ENCODE measurements at places on chromosomes 6 and 20.

- DNase-seq = no peak
Observed at GRCh38 chr6:15654250-15654649, 8.6 kb downstream of the DTNBP1 start.

GRCh38 chr6:80942911-80943310 is 809.6 kb downstream of the TENT5A start:
- DNase-seq = no peak

DNA sequence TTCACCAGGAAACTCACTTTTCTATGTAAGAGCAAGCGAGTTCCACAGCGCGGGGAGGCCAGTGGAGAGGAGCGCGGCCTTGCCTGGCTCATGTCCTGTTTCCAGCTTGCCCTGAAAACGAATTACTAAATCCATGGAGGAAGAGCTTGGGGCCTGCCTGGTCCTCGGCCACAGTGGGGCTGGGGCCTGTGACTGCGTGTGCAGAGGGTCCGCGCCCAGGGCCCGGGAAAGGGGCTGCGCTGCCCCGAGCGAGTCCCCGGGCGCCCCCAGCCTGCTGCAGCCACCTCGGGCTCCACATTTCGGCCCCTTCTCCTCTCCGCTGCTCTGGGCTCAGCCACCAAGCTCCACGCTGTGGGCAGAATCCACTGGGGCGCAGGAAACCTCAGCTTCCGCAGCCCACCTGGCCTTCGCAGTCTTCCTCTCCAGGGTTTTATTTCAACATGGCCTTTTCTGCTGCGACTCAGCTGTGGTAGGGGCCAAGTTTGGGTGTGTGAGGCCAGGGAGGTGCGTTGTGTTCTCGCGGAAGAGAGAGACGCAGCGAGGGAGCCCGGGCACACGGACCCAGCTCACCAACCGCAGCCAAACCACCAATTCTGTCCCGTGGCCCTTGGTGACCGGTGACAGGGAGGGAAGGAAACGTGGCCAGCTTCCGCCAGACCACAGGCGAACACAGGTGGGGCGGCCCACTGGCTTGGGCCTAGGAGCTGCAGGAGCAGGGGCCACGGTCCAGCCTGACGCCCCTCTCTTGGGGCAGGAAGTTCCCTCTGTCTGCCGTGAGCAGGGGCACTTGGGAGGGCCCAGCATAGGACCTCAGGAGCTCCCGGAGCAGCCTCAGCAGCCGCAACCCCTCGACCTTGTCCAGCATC is 211.4 kb downstream of the ERMARD start:
- no peak for DNase-seq

GRCh38 chr20:49762940-49763766 is 49.5 kb upstream of the B4GALT5 start:
- DNase-seq = no peak

DNA sequence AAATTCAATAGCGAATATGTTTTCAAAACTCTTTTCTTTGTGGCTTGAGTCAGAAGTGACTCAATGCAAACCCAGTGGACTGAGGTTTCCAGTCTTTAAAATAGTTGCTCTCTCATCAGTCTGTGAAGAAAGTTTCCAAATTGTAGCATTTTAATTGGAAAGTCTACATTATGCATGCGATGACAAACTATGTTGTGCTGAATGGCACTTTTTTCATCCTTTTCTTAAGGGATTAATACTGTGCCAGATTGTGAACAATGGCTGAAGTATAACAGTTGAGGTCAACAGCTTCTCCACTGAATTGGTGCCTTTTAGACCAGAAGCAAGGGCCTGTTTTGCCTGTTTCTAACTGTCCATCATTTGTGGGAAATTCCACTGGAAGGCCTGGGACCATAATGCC is 377.1 kb downstream of the BTBD9 start:
- no peak for DNase-seq

DNA sequence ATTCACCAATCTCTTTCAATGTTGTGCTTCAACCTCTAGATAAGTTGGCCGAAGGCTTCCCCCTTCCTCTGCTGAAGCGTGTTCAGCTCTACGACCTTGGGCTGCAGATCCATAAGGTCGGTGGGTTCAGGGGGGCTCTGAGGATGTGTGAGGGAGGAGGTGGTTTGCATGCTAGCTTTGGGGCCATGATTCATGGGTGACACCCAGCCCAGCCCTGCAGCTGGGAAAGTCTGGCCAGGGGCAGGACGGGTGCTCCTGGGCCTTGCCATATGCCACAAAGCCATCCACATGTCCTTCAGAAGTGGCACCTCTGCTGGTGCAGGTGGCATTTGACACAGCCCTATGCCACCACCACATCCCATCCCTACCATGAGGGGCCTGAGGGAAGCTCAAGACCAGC is 27.6 kb downstream of the LBP start:
- DNase-seq = no peak

GRCh38 chr6:118890997-118891790 is 2.8 kb upstream of the ASF1A start:
- no peak for DNase-seq

- no peak for DNase-seq
Observed at GRCh38 chr6:131825946-131826345, 18.1 kb downstream of the ENPP1 start.

- DNase-seq = no peak
Observed at GRCh38 chr6:139713424-139713823, 339.0 kb upstream of the CITED2 start.

- DNase-seq = no peak
Observed at GRCh38 chr6:167829513-167829912, 2.8 kb downstream of the AFDN start.

DNA sequence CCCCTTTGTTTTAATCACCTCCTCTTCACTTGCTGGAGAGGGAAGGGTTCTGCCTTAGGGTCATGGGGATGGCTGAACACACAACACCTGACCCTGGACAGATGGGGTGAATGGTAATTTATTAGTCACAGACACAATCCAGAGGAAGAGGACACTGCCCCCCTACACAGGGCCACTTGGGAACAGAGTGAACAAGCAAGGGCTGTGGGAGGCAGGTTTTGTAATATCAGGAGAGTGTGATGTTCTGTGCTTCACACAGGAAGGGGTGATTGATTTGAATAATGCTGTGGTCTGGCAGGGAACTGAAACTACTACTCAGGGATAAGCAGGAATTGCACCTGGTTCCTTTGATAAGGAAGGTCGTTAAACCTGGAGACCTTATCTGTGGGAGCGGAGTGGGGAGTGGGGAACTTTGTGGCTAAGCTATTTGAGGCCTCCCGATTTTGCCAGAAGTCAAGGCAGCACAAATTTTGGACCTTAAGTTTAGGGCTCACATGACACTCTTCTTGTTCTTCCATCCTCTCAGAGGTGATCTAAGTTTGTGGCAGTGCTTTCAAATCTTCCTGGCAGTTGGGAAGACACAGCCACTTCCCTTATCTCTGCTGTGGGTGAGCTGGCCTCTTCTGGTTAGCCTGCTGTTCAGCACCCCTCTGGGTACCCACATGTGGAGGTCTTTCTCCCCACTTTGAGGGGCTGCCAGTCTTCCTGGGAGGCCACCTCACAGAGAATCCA is 77.8 kb downstream of the CD164 start:
- DNase-seq = no peak

GRCh38 chr6:137861550-137862337 is 5.3 kb upstream of the TNFAIP3 start:
- no peak for DNase-seq

DNA sequence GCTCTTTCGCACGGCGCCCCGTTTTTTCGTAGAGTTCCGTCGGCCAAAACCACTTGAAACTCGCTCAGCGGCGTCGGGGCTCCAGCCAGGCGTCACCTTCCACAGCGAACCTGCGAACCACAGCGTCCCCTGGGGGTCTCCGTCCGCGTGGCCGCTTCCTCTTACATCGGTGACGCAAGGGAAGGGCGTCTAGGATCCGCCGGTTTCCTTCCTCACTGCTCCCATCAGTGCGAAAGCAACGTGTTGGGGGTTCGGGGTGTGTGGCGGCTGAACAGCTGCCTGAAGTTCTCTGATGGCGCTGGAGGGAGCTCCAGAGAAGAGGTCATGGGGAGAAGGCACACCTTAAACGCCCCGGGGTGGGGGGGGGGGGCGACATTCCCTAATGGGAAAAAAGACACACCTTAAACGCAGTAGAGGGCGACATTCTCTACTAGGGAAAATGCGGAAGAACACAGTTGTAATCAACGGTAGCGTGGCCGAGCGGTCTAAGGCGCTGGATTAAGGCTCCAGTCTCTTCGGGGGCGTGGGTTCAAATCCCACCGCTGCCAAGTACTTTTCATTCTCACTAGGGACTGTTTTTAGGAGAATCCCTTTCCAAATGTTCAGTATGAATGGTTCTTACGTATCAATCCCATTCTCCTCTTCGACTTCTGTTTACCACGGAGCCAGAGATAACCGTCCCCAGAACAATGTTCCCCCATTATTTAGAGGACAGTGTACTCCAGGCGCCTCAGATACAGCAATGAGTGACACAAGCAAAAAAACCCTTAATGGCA is 16.4 kb downstream of the ZNF311 start:
- DNase-seq = peak; percentile 28

GRCh38 chr6:90440586-90441283 is 144.1 kb upstream of the BACH2 start:
- no peak for DNase-seq

- DNase-seq = no peak
Observed at GRCh38 chr20:21968486-21968885, 263.0 kb downstream of the PAX1 start.

DNA sequence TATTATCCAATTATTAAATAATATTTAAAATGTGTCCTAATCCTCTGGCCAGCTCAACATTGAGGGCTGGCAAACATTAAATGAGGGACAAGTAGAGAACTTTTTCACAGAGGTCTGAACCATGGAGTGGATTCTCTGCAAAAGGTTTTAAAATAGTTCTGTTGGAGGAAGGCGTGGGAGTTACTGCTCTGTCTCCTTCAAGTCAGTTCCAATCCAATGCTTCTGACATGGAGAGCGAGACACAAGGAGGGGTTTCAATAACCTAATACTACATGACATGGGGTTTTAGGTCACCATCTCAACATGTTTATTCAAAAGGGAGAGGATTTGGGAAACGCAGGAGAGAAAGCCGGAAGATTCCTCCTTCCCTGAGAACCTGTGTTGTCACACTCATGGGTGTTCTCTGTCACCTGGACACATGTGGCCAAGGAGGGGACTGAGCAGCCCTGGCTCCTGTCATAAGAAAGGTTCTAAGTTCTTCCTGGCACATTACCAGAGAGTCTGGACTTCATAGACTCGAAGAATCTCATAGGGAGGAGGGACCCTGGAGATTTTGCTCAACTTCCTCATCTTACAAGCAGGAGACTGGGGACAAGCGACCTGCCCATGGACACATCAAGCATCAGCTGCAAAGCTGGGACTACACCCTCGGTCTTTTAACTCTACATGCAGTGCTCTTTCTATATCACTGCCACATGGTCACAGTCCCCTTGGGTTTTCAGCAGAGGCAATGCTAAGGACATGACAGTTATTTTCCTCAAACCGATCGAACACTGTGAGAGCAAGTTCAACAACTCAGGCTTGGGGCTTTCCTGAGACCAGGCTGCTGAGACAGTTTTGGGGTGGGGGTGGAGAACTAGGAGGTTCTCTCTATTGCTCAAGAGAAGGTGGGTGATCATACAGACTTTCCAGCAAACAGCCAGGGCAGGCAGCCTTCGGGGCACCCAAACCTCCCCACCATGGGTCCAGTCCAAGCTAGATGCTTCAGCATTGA is 38.6 kb downstream of the PRDM1 start:
- no peak for DNase-seq

DNA sequence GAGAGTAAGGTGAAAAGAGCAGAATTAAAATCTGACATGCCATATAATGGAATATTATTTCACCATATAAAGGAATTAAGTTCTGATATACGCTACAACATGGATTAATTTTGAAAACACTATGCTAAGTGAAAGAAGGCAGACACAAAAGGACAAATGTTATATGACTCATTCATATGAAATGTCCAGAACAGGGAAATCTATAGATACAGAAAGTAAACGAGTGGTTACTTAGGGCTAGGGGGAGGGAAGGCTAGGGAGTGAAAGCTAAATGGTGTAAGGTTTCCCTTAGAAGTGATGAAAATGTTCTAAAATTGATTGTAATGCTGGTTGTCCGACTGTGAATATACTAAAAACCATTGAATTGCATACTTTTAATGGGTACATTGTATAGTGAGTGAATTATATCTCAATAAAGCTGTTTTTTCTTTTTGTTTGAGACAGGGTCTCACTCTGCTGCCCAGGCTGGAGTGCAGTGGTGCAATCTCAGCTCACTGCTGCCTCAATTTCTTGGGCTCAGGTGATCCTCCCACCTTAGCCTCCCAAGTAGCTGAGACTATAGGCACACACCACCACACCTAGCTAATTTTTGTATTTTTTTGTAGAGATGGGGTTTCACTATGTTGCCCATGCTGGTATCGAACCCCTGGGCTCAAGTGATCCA is 8.2 kb downstream of the PRPH2 start:
- DNase-seq = no peak

DNA sequence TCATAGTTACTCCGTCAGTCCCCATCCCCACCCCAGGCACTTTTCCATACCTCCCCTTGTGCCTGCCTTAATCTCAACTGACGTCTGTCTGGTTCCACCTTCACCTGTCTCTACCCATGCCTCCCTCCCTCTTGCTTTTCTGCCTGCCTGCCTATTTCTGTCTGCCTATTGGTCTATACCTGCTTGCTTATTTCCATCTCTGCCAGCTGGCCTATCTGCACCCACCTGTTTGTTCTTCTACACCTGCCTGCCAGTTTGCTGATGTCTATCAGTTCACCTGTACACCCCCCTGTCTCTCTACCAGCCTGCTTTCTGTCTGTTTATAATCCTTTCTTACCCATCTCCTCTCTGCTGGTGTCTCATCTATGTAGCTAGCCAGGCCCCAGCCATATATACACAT is 87.5 kb downstream of the RALGAPA2 start:
- no peak for DNase-seq

GRCh38 chr6:120954111-120954510 is 380.2 kb downstream of the TBC1D32 start:
- no peak for DNase-seq

DNA sequence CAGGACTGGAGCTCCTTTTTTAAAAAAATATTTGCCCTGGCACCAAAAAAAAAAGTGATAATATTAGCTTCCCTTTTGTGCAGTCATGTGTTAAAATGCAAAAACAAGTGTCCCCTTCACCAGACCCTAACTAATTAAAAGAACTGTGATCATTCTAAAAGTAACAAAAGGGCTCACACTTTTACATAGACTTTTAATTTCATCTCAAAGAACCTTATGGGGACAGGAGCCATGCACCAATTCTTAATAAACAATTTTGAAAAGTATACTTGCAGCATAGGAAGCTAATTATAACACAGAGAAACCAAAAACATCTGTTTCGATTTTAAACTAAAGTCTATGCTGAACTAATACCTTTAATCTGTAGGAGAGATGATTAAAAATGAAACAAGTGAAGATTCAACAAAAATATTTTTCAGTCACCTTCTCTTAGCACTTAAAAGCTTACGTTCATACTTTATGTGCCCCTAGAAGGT is 17.3 kb downstream of the STX7 start:
- no peak for DNase-seq

GRCh38 chr20:62368976-62369814 is 2.1 kb upstream of the LAMA5 start:
- DNase-seq = no peak

- DNase-seq = no peak
Observed at GRCh38 chr6:119090256-119090655, 11.8 kb upstream of the FAM184A start.
